ENCODE measurements at places on chromosomes 5 and 9.

GRCh38 chr5:127070243-127070642 is 3.1 kb downstream of the C5orf63 start:
- H3K36me3 ChIP-seq = peaks cover 15% of the 10 kb centered on the region
- H3K4me1 ChIP-seq = peaks cover 14% of the 10 kb centered on the region
- no peak overlapping the region for H3K4me3 ChIP-seq
- H3K27ac ChIP-seq = no peak overlapping the region

- no peaks in the 10 kb centered on the region for H3K36me3 ChIP-seq
- no peaks in the 10 kb centered on the region for H3K4me1 ChIP-seq
- no peak overlapping the region for H3K27ac ChIP-seq
- peaks cover 12% of the 10 kb centered on the region for H3K27me3 ChIP-seq
These were observed 116.0 kb downstream of the NMUR2 start for GRCh38 chr5:152288917-152289595.

DNA sequence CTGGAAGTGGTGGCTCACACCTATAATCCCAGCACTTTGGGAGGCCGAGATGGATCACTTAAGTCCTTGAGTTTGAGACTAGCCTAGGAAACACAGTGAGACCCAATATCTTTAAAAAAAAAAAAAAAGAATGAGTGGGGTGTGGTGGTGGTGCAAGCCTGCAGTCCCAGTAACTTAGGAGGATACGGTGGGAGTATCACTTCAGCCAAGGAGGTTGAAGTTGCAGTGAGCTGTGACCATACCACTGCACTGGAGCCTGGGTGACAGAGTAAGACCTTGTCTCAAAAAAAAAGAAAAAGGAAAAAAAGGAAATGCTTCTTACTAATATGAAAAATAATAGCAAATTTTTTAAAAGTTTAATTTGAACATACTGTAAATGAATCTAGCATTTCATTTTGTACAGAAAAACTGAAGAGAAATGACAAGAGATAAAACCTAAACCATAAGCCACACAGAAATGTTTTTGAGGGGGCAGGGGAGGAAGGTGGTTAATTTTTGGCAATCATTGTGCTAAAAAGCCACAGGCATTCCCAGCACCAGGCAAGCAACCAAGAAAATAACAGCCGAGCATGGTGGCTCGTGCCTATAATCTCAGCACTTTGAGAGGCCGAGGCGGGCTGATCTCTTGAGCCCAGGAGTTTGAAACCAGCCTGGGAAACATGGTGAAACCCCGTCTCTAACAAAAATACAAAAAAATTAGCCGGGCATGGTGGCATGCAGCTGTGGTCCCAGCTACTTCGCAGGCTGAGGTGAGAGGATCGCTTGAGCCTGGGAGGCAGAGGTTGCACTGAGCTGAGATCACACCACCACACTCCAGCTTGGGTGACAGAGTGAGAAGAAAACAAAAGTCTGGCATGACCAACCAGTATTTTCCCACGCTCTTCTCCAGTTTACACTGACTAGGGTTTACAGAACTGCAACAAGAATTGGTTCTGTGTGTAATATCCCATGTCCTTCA is 114.5 kb upstream of the NR5A1 start:
- H3K4me3 ChIP-seq = peak overlapping the region; percentile 75
- H3K27me3 ChIP-seq = peaks cover 3% of the 10 kb centered on the region
- no peaks in the 10 kb centered on the region for H3K36me3 ChIP-seq

DNA sequence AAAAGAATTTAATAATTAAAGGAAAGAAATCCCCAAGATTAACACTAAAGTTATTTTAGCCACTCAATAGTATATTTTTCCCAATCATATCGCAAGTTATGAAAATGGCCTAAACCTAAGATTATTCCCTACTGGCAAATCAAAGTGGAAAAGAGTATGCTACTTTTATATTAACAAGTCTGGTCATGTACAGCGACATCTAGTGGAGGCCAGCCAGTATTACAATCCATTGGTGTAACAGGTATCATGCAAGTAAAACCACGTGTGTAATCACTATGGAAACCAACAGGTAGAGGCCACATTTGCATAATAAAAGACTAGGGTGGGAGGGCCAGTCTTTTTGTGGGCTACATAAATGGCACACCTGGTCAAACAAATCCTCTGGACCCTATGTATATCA is 976.4 kb upstream of the CDH9 start:
- H3K4me1 ChIP-seq = no peaks in the 10 kb centered on the region
- H3K4me3 ChIP-seq = no peak overlapping the region
- H3K27ac ChIP-seq = no peak overlapping the region
- no peaks in the 10 kb centered on the region for H3K27me3 ChIP-seq
- H3K36me3 ChIP-seq = peaks cover 5% of the 10 kb centered on the region

DNA sequence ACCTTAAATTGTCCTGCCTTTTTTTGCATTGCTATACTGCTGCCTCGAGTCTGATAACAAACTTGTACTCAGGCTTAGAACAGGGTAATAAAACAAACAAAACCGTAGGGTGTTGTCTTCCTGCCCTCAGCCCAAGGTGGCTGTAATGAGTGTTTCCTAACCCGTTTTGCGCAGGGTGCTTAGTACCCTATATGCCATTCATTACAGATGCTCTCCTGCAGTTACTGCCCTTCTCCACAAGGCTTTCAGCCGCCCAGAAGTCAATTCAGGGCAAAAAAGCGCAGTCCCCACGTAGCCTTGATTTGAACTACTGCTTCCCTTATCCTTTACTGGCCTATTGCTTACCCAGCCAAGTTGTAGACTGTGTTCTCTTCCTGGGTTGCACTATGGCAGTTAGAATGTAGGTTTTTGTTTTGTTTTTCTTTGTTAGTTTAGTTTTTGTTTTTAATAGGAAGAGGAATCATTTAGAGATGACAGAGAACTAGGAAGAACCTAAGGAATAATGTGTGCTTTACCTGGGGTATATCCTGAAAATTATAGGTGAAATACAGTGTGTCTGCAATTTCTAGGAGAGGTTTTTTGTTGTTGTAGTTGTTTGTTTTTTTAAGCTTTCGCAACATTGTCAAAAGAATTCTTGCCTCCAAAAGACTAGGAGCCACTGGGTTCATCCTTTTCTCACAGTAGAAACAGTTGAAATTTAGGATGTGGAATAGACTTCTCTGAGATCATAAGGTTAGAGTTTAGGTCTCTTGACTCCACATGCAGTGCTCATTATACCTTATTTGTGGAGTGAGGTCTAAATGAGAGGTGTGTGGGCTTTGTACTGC is 1.3 kb downstream of the HMGXB3 start:
- peak; percentile 65 for DNase-seq
- H3K36me3 ChIP-seq = peaks cover 22% of the 10 kb centered on the region
- peaks cover 35% of the 10 kb centered on the region for H3K4me1 ChIP-seq
- peaks cover 2% of the 10 kb centered on the region for H3K27me3 ChIP-seq
- peak overlapping the region; percentile 91 for H3K27ac ChIP-seq
- peak overlapping the region; percentile 96 for H3K4me3 ChIP-seq

- H3K27ac ChIP-seq = peak overlapping the region; percentile 88
- H3K4me1 ChIP-seq = peaks cover 54% of the 10 kb centered on the region
- no peak for DNase-seq
- H3K4me3 ChIP-seq = peak overlapping the region; percentile 76
- peaks cover 8% of the 10 kb centered on the region for H3K36me3 ChIP-seq
- peaks cover 2% of the 10 kb centered on the region for H3K27me3 ChIP-seq
These were observed 168.1 kb downstream of the EFNA5 start for GRCh38 chr5:107502676-107503060.

- DNase-seq = no peak
- H3K27me3 ChIP-seq = peaks cover 2% of the 10 kb centered on the region
- no peaks in the 10 kb centered on the region for H3K36me3 ChIP-seq
- H3K4me3 ChIP-seq = no peak overlapping the region
These were observed 24.0 kb upstream of the SYNPO start for GRCh38 chr5:150616506-150616905.

All from immature natural killer cell (primary cell).